ENCODE measurements at places on chromosomes 12 and 14.

DNA sequence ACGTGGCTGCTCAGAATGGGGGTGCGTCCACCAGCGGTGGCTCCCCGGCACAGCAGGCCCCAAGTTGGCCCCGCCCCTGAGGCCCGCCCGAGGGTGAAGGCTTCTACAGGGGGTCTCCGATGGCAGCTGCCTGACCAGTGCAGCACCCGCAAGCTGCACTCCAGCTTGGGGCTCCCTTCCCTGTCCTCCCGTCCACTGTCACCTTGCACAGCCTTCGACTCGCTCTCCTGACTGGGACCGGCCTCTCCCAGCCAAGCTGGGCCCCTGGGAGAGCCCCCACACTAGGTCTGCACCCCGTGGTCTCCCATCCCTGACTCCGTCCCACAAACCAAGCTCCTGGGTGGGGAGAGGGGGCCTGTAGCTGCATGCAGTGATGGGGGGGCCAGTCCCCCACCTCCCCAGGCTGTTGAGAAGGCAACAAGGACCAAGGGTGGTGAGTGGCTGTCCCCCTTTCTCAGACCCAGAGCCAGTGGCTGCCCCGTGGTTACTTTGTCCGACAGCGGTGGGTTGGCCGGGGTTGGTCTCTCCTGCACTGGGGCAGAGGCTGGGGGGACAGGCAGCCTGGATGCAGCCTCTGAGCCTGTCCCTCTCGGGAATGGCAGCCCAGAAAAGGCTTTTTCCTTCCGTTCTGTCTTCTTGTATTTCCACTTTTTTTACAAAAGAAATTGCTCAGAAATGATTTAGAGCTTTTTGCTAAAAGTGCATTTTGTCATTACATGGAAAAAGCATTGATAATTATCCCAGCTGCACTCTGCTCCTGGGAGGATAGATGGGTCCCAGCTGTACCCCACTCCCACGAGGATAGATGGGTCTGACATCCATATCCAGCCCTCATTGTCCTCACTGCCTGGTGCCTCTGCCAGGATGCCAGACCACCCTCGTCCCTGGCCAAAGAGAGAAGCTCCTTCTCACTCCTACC, 217.0 kb downstream of the KIF26A start:
- no peak for DNase-seq

DNA sequence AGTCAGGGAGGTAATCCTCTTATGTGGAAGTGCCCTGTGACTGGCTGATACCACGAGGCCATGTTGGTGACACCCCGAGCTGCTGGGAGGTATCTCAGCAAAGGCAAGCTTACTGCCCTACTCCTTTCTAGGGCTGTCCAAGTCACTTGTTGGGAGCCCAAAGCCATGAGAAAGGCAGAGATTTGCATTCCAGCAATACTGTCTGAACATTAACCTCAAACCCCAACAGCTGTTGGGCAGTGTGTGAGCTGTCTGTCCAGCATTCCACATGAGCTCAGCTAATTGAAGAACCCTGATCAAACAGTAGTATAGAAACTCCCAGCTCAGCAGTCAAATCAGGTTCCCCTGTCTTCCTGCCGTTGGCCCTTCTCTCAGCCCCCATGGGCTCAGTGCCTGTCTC, 9.2 kb downstream of the ABHD4 start:
- DNase-seq, result no peak

DNA sequence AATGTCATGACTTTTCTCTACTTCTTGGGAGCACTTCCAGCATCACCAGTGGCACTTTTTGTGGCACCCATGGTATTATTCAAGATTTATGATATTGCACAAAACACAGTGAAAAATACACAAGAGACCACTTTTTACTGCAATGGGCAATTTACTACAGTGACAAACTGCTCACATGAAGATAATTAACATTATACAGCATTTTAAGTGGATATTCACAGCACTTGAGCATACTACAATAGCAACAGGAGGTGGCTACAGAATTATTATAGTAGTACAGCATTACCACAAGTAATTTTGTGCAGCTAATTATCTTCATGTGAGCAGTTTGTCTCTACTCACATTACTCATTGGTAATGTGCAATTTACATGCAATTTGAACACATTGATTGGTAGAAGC, 18.3 kb downstream of the IL26 start:
- DNase-seq, result no peak

DNA sequence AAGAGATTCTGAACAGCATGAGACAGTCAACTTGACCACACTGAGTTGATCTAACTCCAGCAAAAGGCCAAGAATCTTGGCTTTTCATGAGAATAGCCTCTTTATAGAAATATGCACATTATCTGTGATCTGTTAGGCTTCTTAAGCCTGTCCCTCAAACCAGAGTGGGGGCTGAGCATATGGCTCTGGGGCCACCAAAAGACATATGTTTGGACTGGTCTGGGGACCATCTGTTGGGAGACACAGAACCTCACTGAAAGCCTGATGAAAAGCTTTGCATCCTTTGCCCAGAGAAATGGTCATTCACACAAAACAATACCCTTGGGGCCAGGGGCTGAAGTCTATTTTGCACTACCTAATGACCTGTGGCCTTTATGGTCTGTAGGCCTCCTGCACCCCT, 165.3 kb upstream of the PRMT8 start:
- DNase-seq, result no peak

DNA sequence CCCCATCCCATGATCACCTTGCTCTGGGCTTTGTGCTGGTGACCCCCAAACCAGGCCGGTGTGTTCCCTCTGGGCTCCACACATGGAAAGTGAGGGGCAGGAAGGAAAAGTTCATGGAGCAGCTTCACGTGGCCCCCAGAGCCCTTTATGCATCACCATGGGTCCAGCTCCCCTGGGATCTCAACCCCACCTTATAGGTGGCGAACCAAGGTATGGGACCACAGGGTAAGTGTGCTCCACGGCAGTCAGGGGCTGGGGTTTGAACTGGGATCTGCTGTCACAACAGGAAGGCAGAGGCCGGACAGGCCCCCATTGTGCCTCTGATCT, 7.4 kb upstream of the BEGAIN start:
- DNase-seq, result no peak

DNA sequence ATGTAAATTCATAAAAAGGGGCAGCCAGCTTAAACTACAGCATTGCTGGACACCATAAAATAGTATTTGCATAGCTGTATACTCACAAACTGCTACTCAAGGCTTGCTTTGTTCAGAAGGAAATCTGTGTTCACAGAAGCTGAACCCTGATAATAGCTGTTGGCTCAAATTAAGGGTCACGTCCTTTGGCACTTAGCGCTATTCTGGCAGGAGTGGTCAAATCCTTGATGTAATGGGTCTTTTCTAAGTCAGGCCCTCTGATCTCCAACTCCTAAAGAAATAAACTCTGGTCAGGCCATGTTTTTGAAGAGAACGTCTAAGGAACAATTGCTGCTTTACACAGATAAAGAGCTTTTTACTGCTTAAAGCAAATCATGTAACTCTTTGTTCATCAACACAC, 12.8 kb upstream of the PSMA6 start:
- DNase-seq, result no peak

DNA sequence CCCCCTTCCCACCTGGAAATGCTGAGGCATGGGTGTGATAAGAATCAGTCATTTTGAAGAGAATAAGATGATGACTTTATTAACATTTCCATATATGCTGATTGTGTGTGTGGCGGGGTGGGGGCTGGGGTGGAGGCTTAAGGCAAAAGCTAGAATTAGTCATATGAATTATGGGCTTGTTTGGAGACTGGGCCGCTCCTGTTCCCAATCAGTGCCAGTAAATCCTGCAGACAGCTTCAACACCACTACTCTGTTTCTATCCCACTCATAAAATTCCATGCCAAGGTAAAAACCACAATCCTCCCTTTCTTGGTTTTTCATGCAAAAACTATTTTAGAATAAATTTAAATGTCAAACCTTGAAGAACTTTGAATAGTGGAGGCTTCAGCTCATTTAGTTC, 29.9 kb upstream of the SLC38A2 start:
- peak; percentile 99 for DNase-seq

- DNase-seq, result no peak
Observed at GRCh38 chr12:10409392-10409791, at the start of gene KLRC4. Gene KLRC4 (minus strand): TSS chr12:10409757. CDS start chr12:10409575, 182 bp downstream.

- DNase-seq, result no peak
Observed at GRCh38 chr14:72418806-72419205, 475.1 kb downstream of the DPF3 start.

Data from fibroblast of skin of right biceps (primary cell).